GDM1 (cell line): ENCODE measurements at places on chromosomes 16 and 17.

GRCh38 chr17:19670908-19671307 is 22.4 kb downstream of the ALDH3A2 start:
- no peak for DNase-seq

GRCh38 chr16:50838165-50838564 is 96.3 kb downstream of the CYLD start:
- no peak for DNase-seq

DNA sequence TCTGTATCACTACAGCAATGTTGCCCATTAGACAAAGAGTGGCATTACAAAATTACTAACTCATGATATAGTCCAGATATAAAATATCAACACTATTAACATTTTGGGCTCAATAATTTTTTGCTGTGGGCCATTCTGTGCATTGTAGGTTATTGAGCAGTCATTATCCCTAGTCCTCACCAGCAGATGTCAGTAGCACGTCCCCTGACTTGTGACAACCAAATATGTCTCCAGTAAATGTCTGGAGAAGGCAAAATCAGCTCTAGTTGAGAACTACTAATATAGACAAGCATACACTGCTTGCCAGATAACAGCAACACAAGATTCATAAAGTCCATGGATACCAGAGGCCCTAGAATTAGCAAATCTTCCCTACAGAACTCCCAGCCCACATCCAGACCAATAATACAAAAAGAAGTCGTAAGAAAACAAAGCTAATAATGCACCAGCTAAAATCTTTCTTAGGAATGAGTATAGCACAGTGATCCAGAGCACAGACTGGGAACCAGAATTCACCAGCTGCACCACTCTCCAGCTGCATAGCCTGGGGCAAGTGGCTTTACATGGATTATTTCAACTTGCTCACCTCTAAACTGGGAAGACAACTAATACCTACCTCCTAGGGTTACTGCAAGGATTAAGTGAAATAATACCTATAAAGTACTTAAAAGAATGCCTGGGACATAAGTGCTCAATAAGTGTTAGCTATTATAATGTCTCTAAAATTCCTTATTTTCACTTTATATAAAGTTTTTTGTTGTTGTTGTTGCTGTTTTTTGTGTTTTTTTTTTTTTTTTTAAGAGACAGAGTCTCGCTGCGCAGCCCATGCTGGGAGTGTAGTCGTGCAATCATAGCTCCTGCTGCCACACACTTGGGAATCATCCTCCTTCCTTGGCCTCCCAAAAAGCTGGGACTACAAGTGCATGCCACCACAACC is 23.7 kb downstream of the HELZ start:
- DNase-seq, result peak; percentile 42

GRCh38 chr17:11554542-11554941 is 43.7 kb upstream of the DNAH9 start:
- no peak for DNase-seq

- no peak for DNase-seq
Measured at GRCh38 chr16:79609861-79610260, 9.3 kb upstream of the MAF start.

DNA sequence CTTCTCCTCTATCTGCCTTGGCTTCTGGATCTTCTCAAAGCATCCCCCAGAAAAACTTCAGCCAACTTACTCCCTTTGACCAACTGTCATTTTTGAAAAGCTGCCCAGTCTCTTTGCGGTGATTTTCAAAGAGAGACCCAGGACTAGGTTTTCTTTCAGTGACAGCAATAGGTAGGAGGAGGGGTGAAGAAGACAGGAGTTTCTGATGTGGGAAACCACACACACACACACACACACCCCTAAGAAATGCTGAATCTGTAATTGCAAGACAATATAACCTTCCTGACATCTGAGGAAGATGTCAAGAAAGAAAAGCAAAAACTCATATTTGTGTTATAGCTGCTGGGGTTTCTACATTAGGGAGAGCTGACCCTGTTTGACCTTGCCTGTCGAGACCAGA is 5.2 kb downstream of the FAM20A start:
- DNase-seq, result no peak

GRCh38 chr17:6894206-6894528 is 62.6 kb upstream of the TEKT1 start:
- no peak for DNase-seq

- DNase-seq, result no peak
Measured at GRCh38 chr17:34499576-34499975, 79.8 kb upstream of the TMEM132E start.

DNA sequence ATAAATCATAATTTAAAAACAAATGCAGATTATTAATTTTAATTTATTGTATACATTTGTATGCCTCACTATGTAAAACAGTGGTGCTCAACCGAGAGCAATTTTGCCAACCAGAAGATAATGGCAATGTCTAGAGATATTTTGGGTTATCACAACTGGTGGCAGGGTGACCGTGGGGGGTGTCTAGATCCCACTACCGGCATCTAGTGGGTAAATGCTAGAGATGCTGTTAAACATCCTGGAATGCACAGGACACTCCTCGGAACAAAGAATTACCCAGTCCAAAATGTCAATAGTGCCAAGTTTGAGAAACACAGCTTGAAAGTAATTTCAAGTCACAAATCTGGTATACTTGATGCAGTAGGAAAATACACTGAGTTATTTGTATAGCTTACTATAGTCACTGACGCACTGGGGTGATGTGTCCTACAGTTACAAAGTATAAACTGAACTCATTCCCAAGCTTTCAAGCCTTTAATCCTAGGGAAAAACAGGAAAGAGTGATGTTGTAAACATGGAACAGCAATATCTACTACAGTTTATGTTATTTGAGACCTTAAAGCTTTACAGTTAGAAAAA is 133.5 kb downstream of the BRIP1 start:
- DNase-seq, result no peak

GRCh38 chr17:67531291-67531690 is 154.2 kb downstream of the PITPNC1 start:
- no peak for DNase-seq

DNA sequence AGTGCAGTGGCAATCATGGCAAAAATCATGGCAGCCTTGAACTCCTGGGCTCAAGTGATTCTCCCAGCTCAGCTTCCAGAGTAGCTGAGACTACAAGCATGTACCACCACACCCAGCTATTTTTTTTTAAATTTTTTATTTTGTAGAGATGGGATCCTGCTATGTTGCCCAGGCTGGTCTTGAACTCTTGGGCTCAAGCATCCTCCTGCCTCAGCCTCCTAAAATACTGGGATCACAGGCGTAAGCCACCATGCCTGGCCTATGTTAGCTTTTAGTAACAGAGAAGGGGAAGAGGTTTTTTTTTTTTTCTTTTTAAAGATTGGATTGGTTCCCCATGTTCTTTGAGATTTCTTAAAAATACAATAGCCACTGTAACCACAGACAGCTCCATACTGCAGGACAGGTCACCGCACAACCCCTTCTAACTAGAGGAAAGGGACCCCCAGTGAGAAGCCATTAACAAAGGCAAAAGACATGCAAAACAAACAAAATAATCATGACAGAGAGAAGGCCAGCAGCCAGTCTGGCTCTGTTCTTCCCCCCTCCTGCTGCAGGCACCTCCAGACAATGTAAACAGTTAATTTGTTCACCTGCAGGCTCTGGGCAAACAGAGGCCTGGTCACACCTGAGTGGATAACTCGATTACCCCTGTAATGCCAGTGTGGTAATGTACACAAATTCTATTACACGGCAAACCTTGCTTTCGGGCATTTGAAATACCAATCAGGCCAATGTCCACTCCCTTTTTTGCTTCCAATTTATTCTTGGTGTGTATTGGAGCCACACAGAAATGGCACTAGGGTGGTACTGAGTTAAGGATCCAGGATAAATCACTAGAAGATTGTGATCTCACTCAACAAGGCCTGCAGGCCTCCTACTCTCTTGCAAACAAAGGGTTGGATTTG is 52.9 kb downstream of the SNX11 start:
- no peak for DNase-seq

GRCh38 chr16:24989494-24989893 is 25.7 kb downstream of the ARHGAP17 start:
- no peak for DNase-seq

DNA sequence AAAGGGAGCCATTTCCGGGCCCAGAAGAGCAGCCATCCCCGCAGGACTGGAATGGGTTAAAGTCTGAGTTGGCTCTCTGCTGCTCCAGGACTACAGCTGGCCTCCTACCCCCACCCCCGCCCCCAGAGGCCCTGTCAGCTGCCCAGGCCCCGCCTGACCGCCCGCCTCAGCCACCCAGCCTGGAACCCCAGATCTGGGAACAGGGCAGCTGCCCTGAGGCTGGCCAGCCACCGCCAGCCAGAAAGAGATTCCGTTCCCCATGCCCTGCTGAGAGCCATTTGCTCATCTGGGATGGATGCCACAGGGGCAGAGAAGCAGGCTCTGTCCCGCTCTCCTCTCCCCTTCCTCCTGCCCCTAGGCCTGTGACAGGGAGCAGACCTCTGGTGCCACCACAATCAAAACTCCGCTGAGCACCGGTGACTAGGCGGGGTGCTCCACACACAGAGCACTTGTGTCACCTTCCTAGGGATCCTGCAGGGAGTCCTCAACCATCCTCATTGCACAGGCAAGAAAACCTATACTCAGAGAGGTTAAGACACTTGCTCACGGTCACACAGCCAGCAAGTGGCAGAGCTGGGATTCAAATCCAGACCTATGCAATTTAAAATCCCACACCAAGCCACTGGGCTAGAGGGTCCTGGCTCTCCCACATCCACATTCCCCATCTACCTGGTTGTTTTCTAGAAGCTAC is 44.1 kb downstream of the ZNF423 start:
- no peak for DNase-seq

- no peak for DNase-seq
Measured at GRCh38 chr17:80252871-80253270, 7.8 kb upstream of the RNF213 start.

- DNase-seq, result no peak
Measured at GRCh38 chr17:45794840-45795239, 10.7 kb downstream of the CRHR1 start.

DNA sequence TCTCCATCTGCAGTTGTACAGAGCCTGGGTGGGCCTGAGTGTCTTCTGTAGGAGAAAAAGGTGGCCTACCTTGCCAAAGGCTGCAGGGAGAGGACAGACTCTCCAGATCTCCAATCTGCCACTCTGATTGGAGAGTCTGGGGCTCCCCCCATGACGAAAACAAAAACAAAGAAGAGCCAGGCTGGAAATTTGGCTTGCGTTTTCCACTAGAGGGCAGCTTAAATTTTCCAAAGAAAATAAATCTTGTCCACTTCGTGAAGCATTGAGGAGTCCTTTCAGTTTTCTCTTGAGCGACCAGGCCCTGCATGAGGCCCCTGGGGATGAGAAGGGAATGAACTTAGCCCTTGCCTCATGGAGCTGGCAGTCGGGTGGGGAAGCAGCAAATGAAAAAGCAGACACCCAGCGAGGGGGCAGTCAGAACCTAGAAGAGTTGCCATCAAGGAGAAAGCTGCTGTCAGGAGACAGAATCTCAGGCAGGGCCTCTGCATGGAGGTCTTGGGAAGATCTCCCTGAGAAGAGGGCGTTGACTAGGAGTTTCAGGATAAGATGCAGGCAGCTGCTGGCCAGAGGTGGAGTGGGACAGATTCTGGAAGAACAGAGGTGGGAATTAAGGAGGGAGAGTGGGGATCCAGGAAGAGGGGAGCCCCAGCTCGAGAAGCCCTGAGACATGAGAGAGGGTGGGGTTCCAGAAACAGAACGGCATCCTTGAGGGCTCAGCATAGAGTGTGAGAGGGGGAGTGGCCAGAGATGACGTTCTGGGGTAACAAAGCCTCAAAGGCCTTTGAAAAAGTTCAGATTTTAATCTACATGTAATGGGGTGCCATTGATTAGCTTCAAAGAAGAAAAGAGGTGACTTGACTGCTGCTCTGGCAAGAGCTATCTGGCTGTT is 8.4 kb upstream of the SHCBP1 start:
- no peak for DNase-seq

- no peak for DNase-seq
Measured at GRCh38 chr16:23692190-23692837, 13.6 kb downstream of the PLK1 start.

DNA sequence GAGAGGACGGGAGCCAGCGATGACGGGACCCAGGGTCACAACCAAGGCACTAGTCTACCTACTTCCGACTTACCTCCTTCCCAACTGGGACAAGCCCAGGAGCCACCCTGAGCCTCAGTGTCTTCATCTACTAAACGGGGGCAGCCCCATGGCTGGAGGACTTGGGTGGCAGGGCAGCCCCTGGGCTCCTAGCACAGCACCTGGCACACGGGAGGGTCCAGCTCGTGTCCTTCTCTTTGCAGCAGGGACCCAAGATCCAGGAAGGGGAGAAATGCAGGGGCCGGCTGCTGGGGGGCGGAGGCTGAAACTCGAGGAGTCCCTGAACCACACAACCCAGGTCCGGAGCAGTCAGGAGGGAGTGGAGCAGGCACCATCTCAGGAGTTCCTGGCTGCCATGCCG is 63.2 kb downstream of the ABR start:
- no peak for DNase-seq

- DNase-seq, result no peak
Measured at GRCh38 chr16:75486676-75487313, 8.4 kb downstream of the CHST6 start.

- no peak for DNase-seq
Measured at GRCh38 chr16:50311134-50311528, 44.8 kb downstream of the ADCY7 start.

GRCh38 chr17:39134878-39135277 is 16.6 kb downstream of the PLXDC1 start:
- no peak for DNase-seq

- DNase-seq, result no peak
Measured at GRCh38 chr16:87086575-87086974, 230.6 kb downstream of the C16orf95 start.

- DNase-seq, result no peak
Measured at GRCh38 chr16:58265480-58266052, 29.3 kb downstream of the PRSS54 start.

GRCh38 chr17:59154292-59154720 is 680 bp downstream of the SKA2 start:
- peak; percentile 58 for DNase-seq

GRCh38 chr17:48603959-48604769 is 622 bp downstream of the HOXB6 start:
- no peak for DNase-seq

DNA sequence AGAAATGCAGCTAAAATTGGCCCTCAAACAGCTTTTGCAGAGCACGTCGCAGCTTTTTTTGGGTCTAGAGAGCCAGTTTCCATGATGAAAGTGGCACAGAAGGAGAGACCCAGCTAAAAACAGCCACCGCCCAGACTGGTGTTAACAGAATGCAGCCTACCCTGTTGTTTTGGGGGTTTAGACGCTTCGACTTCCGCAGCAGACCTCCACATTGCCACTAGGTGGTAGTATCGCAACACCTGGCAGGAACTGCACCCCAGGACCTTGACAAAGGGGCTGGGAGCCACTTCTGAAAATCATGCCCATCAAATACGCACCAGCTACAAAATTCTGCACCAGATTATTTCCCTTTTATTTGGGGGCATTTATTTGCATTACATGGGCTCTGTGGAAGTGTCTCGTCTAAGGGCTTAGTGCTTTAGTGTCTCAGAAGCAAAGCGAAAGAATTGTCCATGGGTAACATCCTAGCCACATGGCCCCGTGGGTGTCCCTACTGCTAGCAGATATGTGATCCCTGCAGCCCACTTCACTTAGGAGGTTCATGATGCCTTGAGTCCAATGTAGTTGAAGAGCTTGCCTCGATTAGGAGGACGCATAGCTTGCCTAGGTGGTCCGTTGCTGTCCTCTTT is 167.1 kb downstream of the HAPSTR1 start:
- DNase-seq, result peak; percentile 14

GRCh38 chr16:78297066-78297666 is 197.7 kb downstream of the WWOX start:
- DNase-seq, result no peak
